ENCODE measurements at places on chromosomes 2 and 18. TPM values are rescaled to one million over a fixed set of nuclear protein-coding genes. Genes with fewer than 3 reads are reported as not detected.
A peak's percentile ranks its signal among the peaks of the same experiment; 100 is the strongest.

The IL37 gene
- not detected for total RNA-seq

The LRPPRC gene
- total RNA-seq = 67.6 TPM

The TLX2 gene
- total RNA-seq = not detected

The B3GNT2 gene
- total RNA-seq = 9.8 TPM

DNA sequence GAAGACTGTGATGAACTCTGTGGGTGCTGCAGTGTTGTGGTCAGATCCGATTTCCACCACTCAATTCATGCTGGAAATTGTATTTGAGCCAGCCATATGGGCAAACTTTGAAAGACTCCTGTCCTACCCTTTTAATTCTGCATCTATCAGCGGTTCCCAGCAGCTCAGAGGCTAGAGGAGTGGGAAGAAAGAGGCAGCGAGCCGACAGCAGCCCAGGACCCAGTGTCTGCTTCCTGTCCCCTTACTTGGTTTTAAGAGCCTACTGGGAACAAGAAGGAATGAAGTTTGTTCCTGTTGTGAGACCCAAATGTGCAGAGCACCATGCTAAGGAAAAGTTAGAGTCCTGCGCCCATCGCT, 72.7 kb upstream of the FOSL2 start:
- H3K4me1 ChIP-seq = peaks cover 19% of the 10 kb centered on the region
- H3K27me3 ChIP-seq = no peaks in the 10 kb centered on the region
- no peak overlapping the region for H3K27ac ChIP-seq

- H3K4me3 ChIP-seq = no peak overlapping the region
- DNase-seq = no peak
- no peak overlapping the region for H3K27ac ChIP-seq
- no peaks in the 10 kb centered on the region for H3K27me3 ChIP-seq
- H3K4me1 ChIP-seq = no peaks in the 10 kb centered on the region
Observed at GRCh38 chr2:215929602-215930335, 83.6 kb downstream of the MREG start.

- H3K36me3 ChIP-seq = no peaks in the 10 kb centered on the region
- H3K27ac ChIP-seq = no peak overlapping the region
- no peak for DNase-seq
- H3K27me3 ChIP-seq = no peaks in the 10 kb centered on the region
Observed at GRCh38 chr18:46622999-46623398, 34.0 kb downstream of the LOXHD1 start.

GRCh38 chr2:239940861-239941570, 84.1 kb downstream of the NDUFA10 start:
- H3K36me3 ChIP-seq = no peaks in the 10 kb centered on the region
- no peak for DNase-seq
- H3K4me3 ChIP-seq = no peak overlapping the region
- H3K27ac ChIP-seq = no peak overlapping the region

- no peaks in the 10 kb centered on the region for H3K4me1 ChIP-seq
- no peak within 1 kb of the TSS for H3K27ac ChIP-seq
- DNase-seq = peak; percentile 38
- H3K4me3 ChIP-seq = no peak within 1 kb of the TSS
- no peaks in the 10 kb centered on the region for H3K36me3 ChIP-seq
Observed at GRCh38 chr2:124025171-124025580, at the start of gene CNTNAP5. TSS of gene CNTNAP5 (plus strand) at chr2:124025287. CDS start at chr2:124025651, 364 bp downstream.

- H3K36me3 ChIP-seq = no peaks in the 10 kb centered on the region
- H3K4me1 ChIP-seq = no peaks in the 10 kb centered on the region
- no peak for DNase-seq
- H3K27ac ChIP-seq = no peak overlapping the region
Observed at GRCh38 chr2:101364878-101365277, 22.4 kb downstream of the CREG2 start.

DNA sequence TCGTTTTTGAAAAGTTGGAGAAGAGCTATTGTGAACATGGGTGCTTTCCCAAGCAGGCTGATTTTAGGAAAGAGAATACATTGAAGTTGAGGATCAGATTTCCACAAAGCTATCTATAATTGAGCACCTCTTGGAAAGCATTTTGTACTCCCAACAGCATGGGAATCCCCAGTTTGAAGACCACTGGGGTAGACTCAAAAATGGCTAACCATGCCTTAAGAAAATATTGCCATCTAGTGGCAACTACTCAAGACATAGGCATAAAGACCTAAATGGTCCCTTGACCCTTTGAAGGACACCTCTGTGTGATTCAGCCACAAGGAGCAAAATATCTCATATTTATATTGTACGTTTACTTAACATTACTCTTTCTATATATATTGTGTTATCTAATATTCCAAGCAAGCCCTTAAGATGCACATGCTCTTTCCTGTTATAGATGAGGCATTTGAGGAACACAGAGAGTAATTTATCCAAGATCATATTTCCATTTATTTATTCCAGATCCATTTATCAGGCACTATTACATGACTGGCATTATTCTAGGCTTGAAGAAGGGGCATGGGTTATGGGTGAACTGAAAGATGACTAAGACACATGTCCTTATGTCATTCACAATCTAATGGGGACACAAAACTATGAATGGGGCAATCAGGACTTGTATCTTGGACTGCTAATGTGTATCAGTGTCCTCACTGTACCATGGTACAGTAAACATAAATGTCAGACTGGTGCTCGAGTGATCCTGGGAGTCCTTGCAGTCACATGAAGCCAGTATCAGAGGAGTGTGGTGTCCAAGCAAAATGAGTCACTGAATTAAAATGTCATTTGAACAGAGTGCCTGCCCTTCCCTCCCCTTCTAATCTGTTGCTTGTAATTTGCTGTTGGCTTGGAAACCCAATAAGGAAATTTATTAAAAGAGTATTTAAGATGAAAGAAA, 121.0 kb upstream of the XPO1 start:
- H3K27ac ChIP-seq = no peak overlapping the region
- H3K27me3 ChIP-seq = no peaks in the 10 kb centered on the region
- H3K36me3 ChIP-seq = no peaks in the 10 kb centered on the region
- no peak overlapping the region for H3K4me3 ChIP-seq
- no peaks in the 10 kb centered on the region for H3K4me1 ChIP-seq
- DNase-seq = no peak

DNA sequence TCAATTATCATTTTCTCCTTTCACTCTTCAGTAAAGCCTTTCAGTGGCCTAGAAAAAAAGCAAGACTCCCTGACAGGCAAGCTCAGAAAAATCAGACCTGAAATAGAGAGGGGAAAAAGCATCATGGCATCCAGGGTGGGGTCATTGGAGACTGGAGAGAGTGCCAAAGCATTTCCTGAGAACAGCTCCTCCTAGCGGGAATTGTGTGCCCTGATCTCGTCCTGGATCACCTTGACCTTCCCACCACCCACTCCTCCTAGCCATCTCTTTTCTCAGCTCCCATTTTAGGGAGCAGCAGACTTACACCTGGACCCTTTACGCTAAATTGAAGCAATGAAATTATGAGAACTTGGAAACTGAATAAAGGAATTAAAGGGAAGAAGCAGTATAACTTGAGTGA, 176.6 kb downstream of the VWC2L start:
- H3K36me3 ChIP-seq = no peaks in the 10 kb centered on the region
- H3K4me1 ChIP-seq = no peaks in the 10 kb centered on the region
- H3K27ac ChIP-seq = no peak overlapping the region
- no peaks in the 10 kb centered on the region for H3K27me3 ChIP-seq
- H3K4me3 ChIP-seq = no peak overlapping the region

- H3K36me3 ChIP-seq = no peaks in the 10 kb centered on the region
- no peak for DNase-seq
- no peaks in the 10 kb centered on the region for H3K4me1 ChIP-seq
- H3K4me3 ChIP-seq = no peak overlapping the region
- no peaks in the 10 kb centered on the region for H3K27me3 ChIP-seq
Observed at GRCh38 chr2:9753276-9753600, 90.0 kb upstream of the TAF1B start.

Measured in ovary (tissue), 10 donors.